ENCODE measurements at places on chromosomes 11 and 22.

- no peak for DNase-seq
Observed at GRCh38 chr22:31838917-31839316, 85.1 kb downstream of the DEPDC5 start.

- no peak for DNase-seq
Observed at GRCh38 chr11:24422376-24422775, 74.5 kb upstream of the LUZP2 start.

- no peak for DNase-seq
Observed at GRCh38 chr11:68014157-68014946, 4.2 kb downstream of the ALDH3B1 start.

- DNase-seq, result no peak
Observed at GRCh38 chr11:130760515-130761125, 155.7 kb downstream of the SNX19 start.

GRCh38 chr22:34017205-34017604 lies 96.9 kb upstream of the LARGE1 start:
- no peak for DNase-seq

Data from activated T-helper 9 cell treated with anti-CD3 and anti-CD28 coated beads, Interleukin-2, amount 50 U/mL, for 16 hours (primary cell).